Naive thymus-derived CD8-positive, alpha-beta T cell (primary cell): ENCODE measurements at places on chromosomes 6 and 20.
A peak's percentile ranks its signal among the peaks of the same experiment; 100 is the strongest.

DNA sequence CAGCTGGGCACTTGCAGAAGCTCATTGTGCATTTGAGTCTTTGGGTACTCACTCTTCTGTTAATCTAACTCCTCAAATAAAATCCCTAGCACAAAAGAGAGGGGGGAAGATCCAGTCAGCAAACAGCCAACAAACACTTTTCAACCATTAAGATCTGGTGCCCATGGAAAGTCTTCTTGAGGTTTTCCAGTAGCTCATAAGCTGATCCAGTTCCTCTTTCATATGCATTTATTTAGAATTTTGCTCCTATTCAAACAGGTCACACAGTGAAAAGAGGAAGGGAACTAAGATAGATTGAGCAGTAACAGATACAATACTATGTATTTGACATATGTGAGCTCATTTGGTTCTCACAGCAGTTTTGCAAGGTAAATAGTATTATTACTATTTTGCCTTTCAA lies 38.6 kb downstream of the HLA-DPB1 start:
- DNase-seq: no peak

GRCh38 chr20:1975291-1975690 lies 18.6 kb downstream of the PDYN start:
- DNase-seq: no peak

DNA sequence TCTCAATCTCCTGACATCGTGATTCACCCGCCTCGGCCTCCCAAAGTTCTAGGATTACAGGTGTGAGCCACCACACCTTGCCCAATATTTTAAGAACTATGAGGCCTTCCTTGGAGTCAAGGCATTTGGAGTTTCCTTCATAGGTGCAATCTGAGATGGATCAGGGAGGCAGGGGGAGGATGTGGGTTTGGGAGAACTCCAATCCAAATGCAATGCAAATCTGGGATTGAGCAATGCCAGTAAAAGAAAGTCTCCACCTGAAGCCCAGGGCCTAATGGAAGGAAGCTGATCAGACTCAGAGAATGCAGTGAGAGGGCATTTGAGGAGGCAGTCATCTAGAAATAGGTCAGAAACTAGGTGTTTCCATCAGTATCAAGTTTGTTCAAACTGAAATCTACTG lies 21.2 kb downstream of the RSPH3 start:
- DNase-seq: no peak

DNA sequence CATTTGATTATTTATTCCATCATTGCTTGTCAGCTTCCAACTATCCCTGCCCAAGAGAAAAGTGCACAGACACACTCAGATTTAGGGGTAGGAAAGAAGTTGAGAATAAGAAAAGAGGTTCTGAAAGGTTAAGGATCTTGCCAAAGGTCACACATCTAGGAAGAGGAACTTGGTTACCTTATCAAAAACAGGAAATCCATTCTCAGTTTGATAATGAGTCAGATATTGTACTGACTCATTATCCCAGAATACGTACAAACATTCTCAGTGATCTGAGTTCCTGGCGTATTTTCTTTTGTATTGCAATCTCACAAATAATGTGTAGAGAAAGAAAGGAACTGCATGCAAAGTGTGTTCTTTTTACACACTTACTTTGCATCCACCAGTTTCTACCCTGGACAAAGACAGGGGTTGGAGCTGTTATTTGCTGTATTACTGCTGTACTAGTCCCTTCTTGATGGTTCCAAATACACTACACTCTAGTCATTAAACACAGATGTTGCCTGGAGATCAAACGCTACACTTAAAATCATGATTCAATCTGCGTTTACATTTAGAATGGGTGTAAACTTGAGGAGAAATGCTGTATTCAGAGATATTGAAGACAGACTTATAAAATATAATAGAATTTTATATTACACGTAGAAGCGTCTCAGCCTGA lies 545.7 kb downstream of the PRKN start:
- no peak for DNase-seq

- DNase-seq: no peak
Measured at GRCh38 chr6:114121913-114122662, 151.1 kb upstream of the HDAC2 start.

GRCh38 chr6:159677506-159678165 lies 15.4 kb downstream of the SOD2 start:
- DNase-seq: no peak

DNA sequence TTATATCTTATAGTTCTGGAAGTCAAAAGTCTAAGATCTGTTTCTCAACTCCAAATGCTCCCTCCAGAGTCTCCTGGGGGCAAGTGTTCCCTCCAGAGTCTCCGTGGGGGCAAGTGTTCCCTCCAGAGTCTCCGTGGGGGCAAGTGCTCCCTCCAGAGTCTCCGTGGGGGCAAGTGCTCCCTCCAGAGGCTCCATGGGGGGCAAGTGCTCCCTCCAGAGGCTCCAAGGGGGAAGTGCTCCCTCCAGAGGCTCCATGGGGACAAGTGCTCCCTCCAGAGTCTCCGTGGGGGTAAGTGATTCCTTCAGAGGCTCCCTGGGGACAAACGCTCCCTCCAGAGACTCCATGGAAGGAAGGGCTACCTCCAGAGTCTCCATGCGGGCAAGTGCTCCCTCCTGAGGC lies 34.0 kb upstream of the THBS2 start:
- DNase-seq: no peak

- DNase-seq: no peak
Measured at GRCh38 chr6:75896526-75896925, 147.5 kb downstream of the MYO6 start.

DNA sequence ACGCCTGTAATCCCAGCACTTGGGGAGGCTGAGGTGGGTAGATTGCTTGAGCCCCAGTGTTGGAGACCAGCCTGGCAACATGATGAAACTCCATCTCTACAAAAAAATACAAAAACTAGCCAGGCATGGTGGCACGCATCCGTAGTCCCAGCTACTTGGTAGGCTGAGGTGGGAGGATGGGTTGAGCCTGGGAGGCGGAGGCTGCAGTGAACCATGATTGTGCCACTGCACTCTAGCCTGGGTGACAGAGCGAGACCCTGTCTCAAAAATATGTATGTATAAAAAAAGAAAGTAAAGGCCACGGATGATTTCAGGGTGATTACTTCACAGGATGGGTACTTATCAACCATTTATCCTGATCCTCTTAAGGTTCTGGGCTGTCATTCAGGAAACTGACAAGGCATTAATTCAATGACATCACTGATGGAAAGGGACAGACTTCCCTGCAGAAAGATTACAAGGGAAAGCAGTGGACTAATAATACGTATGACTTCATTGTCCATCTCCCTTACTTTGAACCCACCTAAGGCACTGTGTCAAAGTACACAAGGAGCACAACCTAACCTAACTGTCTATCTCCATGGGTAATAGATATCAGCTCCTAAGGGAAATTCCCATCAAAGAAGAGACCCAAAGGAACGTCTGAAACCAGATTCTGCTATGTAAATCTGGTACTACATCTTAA lies 61.2 kb downstream of the ZMYND8 start:
- no peak for DNase-seq

GRCh38 chr20:17223553-17223952 lies 3.3 kb upstream of the PCSK2 start:
- DNase-seq: no peak

GRCh38 chr6:140977403-140977802 lies 1155.3 kb upstream of the GJE1 start:
- DNase-seq: no peak

DNA sequence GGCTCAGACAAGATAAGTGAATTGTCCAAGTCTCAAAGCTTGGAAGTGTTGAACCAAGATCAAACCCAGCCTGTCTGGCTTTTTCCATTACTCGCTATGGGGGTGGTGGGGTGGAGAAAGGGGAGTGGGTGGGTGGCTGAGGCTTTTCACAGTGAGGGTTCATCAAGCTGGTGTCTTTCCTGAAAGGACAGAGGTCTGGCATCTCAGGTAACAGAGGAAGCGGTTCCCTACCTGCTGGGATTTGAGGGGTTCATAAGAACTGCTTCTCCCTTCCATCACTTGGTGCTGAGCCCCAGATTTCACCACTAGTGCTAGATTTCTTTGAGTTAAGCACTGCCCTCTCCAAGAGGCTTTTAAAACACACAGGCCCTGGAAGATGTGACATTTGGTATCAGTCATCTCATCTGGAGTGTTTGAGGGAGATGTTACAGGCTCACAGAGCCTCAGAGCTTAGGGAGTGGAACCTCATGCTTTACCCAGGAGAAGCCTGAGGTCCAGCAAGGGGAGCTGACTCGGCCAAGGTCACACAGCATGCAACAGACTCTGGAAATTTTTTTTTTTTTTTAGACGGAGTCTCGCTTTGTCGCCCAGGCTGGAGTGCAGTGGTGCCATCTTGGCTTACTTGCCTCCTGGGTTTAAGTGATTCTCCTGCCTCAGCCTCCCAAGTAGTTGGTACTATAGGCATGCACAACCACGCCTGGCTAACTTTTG lies 6.0 kb upstream of the VEGFA start:
- DNase-seq: no peak

GRCh38 chr6:6856538-6857523 lies 250.9 kb upstream of the RREB1 start:
- peak; percentile 3 for DNase-seq

GRCh38 chr20:54227751-54228150 lies 19.9 kb downstream of the PFDN4 start:
- DNase-seq: no peak

DNA sequence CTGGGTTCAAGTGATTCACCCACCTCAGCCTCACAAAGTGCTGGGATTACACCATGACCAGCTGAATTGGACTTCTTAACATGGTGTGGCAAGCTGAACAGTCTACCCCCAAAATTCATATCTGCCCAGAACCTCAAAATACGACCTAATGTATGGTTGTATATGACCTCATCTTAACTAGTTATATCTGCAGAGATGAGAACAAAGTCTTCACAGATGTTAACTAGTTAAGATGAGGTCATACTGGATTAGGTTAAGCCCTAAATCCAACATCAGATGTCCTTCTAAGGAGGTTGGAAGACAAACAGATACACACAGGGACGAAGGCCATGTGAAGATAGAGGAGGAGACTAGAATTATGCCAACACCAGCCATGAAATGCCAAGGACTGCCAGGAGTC lies 102.5 kb downstream of the JPH2 start:
- no peak for DNase-seq

- DNase-seq: no peak
Measured at GRCh38 chr20:19368351-19368750, 155.9 kb downstream of the SLC24A3 start.

GRCh38 chr6:132161283-132161682 lies 210.1 kb upstream of the CCN2 start:
- no peak for DNase-seq

DNA sequence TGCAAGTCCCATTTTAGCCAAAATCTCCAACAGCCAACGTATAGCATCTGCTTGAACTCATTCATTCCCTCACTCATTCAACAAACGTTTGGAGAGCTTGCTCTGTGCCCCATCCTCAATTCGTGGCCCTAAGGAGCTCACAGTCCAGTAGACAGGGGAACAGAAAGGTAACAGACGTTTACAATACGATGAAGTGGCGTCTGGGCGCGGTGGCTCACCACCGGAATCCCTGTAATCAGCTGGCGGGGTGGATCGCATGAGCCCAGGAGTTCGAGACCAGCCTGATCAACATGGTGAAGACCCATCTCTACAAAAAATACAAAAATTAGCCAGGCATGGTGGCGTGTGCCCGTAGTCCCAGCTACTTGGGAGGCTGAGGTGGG lies 790 bp upstream of the E2F1 start:
- DNase-seq: no peak

GRCh38 chr6:126743076-126743475 lies 375.4 kb upstream of the RSPO3 start:
- DNase-seq: no peak

- DNase-seq: no peak
Measured at GRCh38 chr20:11432407-11432806, 485.3 kb upstream of the BTBD3 start.

DNA sequence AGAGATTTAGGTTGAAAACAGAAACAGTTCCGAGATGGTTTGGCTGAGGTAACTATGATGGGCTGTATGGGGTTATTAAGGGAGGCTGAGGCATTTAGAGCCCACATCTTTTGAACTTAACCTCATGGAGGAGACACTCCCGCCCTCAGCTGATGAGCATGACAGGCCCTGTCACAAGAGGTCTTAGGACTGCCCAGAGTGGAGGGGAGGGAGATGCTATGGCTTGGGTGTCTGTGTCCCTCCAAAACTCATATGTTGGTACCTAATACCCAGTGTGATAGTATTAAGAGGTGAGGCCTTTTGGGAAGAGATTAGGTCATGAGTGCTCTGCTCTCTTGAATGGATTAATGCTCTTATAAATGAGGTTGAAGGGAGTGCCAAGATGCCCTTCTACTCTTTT lies 126.6 kb downstream of the CDC5L start:
- DNase-seq: no peak

- no peak for DNase-seq
Measured at GRCh38 chr6:11497881-11498280, 39.7 kb upstream of the TMEM170B start.

GRCh38 chr6:126051791-126052190 lies 65.5 kb downstream of the TRMT11 start:
- no peak for DNase-seq
